H9 (cell line): ENCODE measurements at places on chromosomes 1 and 21. TPM values are rescaled to one million over a fixed set of nuclear protein-coding genes. Genes with fewer than 3 reads are reported as not detected.

The CFHR4 gene
- not detected in 2 replicates for total RNA-seq

GRCh38 chr1:29209173-29209572, 21.6 kb downstream of the MECR start:
- no peaks in the 10 kb centered on the region for H3K4me1 ChIP-seq
- H3K27me3 ChIP-seq = no peaks in the 10 kb centered on the region
- no peak for DNase-seq
- H3K36me3 ChIP-seq = peaks cover 50% of the 10 kb centered on the region
- no peak overlapping the region for H3K4me3 ChIP-seq
- H3K27ac ChIP-seq = no peak overlapping the region

DNA sequence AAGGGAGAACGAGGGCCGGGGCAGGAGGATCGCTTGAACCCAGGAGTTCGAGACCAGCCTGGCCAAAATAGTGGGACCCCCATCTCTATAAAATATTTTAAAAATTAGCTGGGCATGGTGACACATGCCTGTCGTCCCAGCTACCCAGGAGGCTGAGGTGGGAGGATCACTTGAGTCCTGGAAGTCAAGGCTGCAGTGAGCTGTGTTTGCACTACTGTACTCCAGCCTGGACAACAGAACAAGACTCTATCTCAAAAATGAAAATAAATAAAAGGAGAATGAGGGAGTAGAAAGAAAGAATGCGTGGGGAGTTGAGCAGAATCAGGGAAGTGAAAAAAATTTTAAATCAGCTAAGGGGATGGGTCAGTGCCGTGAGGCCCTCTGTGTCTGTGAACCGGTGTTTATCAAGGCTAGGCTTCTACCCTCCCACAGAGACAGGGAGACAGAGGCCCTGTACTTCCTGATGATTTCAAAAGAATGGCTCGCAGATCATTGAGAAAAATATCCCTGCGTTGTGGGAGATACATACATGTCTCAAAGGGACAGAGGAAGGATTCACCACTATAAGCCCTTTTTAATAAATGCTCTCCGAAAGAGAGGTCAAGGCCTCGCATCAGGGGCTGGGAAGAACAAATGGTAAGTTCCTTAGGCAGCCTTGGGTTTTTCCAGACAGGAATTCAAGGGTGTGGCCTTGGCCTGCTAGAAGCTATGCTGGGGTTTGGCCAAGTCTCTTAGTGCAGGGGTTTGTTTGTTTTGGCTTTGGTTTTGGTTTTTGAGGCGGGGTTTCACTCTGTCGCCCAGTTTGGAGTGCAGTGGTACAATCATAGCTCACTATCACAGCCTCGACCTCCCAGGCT, 20.7 kb downstream of the IL10RB start:
- DNase-seq = no peak
- no peaks in the 10 kb centered on the region for H3K4me1 ChIP-seq
- no peak overlapping the region for H3K27ac ChIP-seq
- H3K27me3 ChIP-seq = no peaks in the 10 kb centered on the region
- H3K36me3 ChIP-seq = no peaks in the 10 kb centered on the region; the same call in none of the 2 replicates
- H3K4me3 ChIP-seq = no peak overlapping the region

- no peak for DNase-seq
- no peaks in the 10 kb centered on the region for H3K4me1 ChIP-seq
- H3K4me3 ChIP-seq = no peak overlapping the region
Measured at GRCh38 chr21:22019766-22020165, 1021.6 kb downstream of the NCAM2 start.

- no peak overlapping the region for H3K27ac ChIP-seq
- H3K4me3 ChIP-seq = no peak overlapping the region
- H3K36me3 ChIP-seq = peaks cover 40% of the 10 kb centered on the region
Measured at GRCh38 chr1:101037316-101037715, 11.7 kb upstream of the DPH5 start.

- H3K4me1 ChIP-seq = no peaks in the 10 kb centered on the region
- H3K27ac ChIP-seq = no peak overlapping the region
- H3K4me3 ChIP-seq = no peak overlapping the region
Measured at GRCh38 chr1:213994888-213995287, 7.1 kb downstream of the PROX1 start.

GRCh38 chr1:9065213-9065751, 4.2 kb downstream of the SLC2A5 start:
- H3K27ac ChIP-seq = no peak overlapping the region
- no peak for DNase-seq
- no peaks in the 10 kb centered on the region; the same call in 2 of the 3 replicates for H3K36me3 ChIP-seq
- no peaks in the 10 kb centered on the region; the same call in 1 of the 2 replicates for H3K4me1 ChIP-seq
- no peaks in the 10 kb centered on the region for H3K27me3 ChIP-seq
- no peak overlapping the region for H3K4me3 ChIP-seq

DNA sequence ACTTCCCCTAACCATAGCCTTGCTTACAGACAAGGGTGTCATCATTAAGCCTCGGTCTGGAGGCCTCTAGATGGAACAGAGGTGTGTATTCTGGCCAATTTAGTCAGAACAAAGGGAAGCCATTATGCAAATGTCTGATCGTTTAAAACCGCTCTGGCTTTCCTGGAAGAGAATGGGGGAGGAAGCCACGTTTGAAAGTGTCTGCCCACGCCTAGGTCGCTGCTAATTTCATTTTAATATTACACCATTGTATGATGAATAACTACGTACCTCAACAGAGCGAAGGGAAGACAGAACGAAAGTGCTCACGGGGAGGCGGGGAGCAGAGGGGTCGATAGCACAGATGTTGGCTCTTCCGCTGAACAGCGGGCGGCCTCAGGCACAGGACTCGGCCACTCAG, 41.1 kb upstream of the CSF3R start:
- H3K36me3 ChIP-seq = no peaks in the 10 kb centered on the region
- H3K27me3 ChIP-seq = no peaks in the 10 kb centered on the region
- peaks cover 8% of the 10 kb centered on the region; the same call in 1 of the 2 replicates for H3K4me1 ChIP-seq
- no peak overlapping the region for H3K4me3 ChIP-seq
- no peak overlapping the region for H3K27ac ChIP-seq

- no peaks in the 10 kb centered on the region for H3K36me3 ChIP-seq
- H3K27ac ChIP-seq = no peak overlapping the region
- H3K4me3 ChIP-seq = no peak overlapping the region
- no peak for DNase-seq
- H3K27me3 ChIP-seq = no peaks in the 10 kb centered on the region
Measured at GRCh38 chr21:16837721-16838120, 675.1 kb upstream of the CXADR start.

DNA sequence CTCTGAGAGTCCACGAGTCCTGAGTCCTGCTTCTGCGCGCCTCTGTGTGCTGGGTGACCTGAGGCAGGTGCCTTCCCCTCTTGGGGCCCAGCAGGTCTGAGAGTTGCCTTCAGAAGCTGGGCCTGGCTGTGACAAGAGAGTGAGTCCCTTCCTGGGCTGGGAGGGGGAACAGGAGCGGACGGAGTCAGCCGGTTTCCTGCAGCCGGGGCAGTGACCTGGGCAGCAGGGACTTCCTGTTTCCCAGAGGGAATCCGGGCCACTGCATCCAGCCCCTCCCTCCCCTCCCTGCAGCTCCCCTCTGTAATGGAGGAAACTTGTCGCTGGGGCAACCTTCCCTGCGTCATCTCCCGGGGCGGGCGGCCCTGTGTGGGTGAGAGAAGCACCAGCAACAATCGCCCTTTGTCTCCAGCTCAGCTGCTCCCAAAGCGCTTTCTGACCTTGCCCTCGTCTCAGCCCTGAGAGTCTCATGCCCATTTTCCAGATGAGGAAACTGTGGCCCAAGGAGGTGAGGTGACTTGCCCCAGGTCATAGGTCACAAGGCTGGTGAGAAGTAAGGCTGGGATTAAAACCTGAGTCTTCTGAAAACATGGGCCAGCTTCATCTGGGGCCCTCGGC, 61.1 kb downstream of the SDC3 start:
- no peak overlapping the region for H3K4me3 ChIP-seq
- peaks cover 4% of the 10 kb centered on the region; the same call in 1 of the 2 replicates for H3K4me1 ChIP-seq
- no peak overlapping the region for H3K27ac ChIP-seq
- no peaks in the 10 kb centered on the region for H3K27me3 ChIP-seq

DNA sequence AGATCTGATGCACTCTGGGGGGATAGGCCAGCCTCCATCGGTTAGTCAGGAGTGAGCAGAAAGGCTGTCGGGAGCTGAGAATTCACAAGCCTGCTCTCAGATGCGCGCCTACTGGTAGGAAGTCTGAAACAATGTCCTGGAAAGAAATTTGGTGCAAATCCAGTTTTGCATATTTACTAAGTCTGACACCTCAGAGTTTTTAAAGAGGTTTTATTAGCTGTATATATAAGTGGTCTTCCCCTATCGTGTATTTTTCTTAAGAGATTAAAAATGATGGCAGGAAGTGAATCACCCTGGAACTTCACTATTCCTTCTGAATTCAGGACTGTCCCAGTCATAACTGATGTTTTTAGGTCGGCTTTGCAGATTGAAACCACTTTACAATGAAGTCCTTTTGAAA, 99.8 kb upstream of the C1orf105 start:
- H3K27ac ChIP-seq = no peak overlapping the region
- H3K4me1 ChIP-seq = no peaks in the 10 kb centered on the region
- H3K36me3 ChIP-seq = no peaks in the 10 kb centered on the region
- H3K4me3 ChIP-seq = no peak overlapping the region
- no peak for DNase-seq
- no peaks in the 10 kb centered on the region for H3K27me3 ChIP-seq

The FAM43B gene
- total RNA-seq = 0.20 and 0.22 TPM in 2 replicates

- no peak overlapping the region for H3K27ac ChIP-seq
- no peak overlapping the region for H3K4me3 ChIP-seq
- H3K4me1 ChIP-seq = no peaks in the 10 kb centered on the region; the same call in 1 of the 2 replicates
- no peaks in the 10 kb centered on the region for H3K36me3 ChIP-seq
- no peak for DNase-seq
- no peaks in the 10 kb centered on the region for H3K27me3 ChIP-seq
Measured at GRCh38 chr21:34589511-34590282, 25.2 kb downstream of the RCAN1 start.

- no peak overlapping the region for H3K4me3 ChIP-seq
- H3K4me1 ChIP-seq = no peaks in the 10 kb centered on the region
- H3K27ac ChIP-seq = no peak overlapping the region
Measured at GRCh38 chr1:109516872-109517271, 7.3 kb upstream of the AMIGO1 start.

GRCh38 chr21:45935628-45936027, 45.9 kb upstream of the COL6A1 start:
- peaks cover 9% of the 10 kb centered on the region; the same call in 1 of the 2 replicates for H3K36me3 ChIP-seq
- H3K4me1 ChIP-seq = no peaks in the 10 kb centered on the region
- no peak overlapping the region for H3K27ac ChIP-seq
- DNase-seq = no peak
- no peak overlapping the region for H3K4me3 ChIP-seq
- no peaks in the 10 kb centered on the region for H3K27me3 ChIP-seq

DNA sequence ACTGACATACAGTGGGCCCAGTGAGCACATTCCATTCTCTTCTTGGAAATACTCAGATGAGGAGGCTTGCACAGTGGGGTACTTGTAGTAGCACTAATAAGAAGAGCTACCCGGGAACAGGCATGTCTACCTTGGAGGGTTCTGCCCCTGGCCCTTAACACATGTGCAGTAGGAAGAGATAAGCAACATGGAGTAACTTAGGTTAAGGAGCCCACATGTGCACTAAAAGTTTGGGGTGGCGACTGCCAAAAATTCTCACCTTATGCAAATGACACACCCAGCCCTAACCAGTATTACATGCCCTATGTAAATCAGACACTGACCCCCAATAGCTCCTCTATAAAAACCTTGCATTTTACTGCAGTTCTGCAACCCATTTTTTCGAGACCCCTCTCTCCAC, 1313.3 kb downstream of the KCNT2 start:
- DNase-seq = no peak
- no peaks in the 10 kb centered on the region for H3K36me3 ChIP-seq
- H3K4me1 ChIP-seq = no peaks in the 10 kb centered on the region
- no peak overlapping the region for H3K27ac ChIP-seq
- H3K27me3 ChIP-seq = no peaks in the 10 kb centered on the region

DNA sequence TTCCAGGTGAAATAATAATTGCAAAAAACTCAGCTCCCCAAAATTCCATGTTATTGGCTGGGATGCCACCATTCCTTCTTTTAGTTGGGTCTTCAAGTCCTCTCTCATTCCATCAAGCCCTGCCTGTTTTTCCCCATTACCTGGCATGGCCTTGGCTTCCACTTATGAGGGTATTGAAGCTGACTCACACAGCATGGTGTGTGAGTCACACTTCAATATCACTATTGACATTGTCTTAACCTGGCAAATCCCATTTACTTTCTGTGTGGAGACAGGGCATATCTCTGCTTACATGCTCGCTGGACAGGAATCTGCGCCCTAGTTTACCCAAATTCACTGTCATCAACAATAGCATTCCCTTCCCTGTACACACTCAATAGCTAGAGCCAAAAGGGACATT, 1806.8 kb downstream of the BRINP3 start:
- H3K27ac ChIP-seq = no peak overlapping the region
- peaks cover 8% of the 10 kb centered on the region; the same call in 1 of the 2 replicates for H3K4me1 ChIP-seq
- no peak overlapping the region for H3K4me3 ChIP-seq
- H3K27me3 ChIP-seq = no peaks in the 10 kb centered on the region
- DNase-seq = no peak
- peaks cover 21% of the 10 kb centered on the region for H3K36me3 ChIP-seq

The S100A3 gene
- not detected in 2 replicates for total RNA-seq

- DNase-seq = no peak
- H3K36me3 ChIP-seq = peaks cover 2% of the 10 kb centered on the region; the same call in 2 of the 3 replicates
- H3K4me3 ChIP-seq = no peak overlapping the region
- no peaks in the 10 kb centered on the region for H3K4me1 ChIP-seq
- no peak overlapping the region for H3K27ac ChIP-seq
Measured at GRCh38 chr1:84669831-84670230, 20.4 kb downstream of the SSX2IP start.

The OR6K3 gene
- total RNA-seq = not detected in 2 replicates

GRCh38 chr1:119147661-119148090, 7.2 kb upstream of the WARS2 start:
- no peak for DNase-seq
- no peak overlapping the region for H3K27ac ChIP-seq
- no peaks in the 10 kb centered on the region for H3K4me1 ChIP-seq
- H3K4me3 ChIP-seq = no peak overlapping the region
- H3K36me3 ChIP-seq = peaks cover 11% of the 10 kb centered on the region; the same call in 2 of the 3 replicates

The MMP23B gene
- total RNA-seq = 12.5 and 13.7 TPM in 2 replicates

The SH3BGR gene
- 2.9 and 4.3 TPM in 2 replicates for total RNA-seq

The ASTN1 gene
- 0.94 and 0.98 TPM in 2 replicates for total RNA-seq

DNA sequence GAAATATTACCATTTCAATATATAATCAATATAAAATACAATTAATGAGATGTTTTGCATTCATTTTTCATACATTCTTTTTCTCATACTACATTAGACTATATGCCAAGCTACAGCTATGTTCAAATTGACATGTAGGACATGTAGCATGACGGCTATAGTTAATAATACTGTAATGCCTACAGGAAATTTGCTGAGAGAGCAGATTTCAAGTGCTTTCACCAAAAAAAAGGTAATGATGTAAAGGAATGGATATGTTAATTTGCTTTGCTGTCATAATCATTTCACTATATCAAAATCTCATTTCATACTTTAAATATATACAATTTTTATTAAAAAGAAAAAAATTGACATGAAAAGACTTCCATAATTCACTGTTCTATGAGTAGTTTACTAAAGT, 215.1 kb downstream of the KCNH1 start:
- no peak overlapping the region for H3K27ac ChIP-seq
- H3K4me1 ChIP-seq = no peaks in the 10 kb centered on the region
- no peak for DNase-seq
- no peaks in the 10 kb centered on the region for H3K27me3 ChIP-seq
- no peak overlapping the region for H3K4me3 ChIP-seq
- no peaks in the 10 kb centered on the region for H3K36me3 ChIP-seq

The RNU1-1 gene
- 1,874 and 2,051 TPM in 2 replicates for total RNA-seq

GRCh38 chr1:2801535-2802291, at the start of gene TTC34:
Gene TTC34, minus strand, starts transcription at chr1:2801693. Its CDS starts 866 bp downstream, at chr1:2800827.
- H3K4me3 ChIP-seq = no peak within 1 kb of the TSS
- no peaks in the 10 kb centered on the region for H3K4me1 ChIP-seq
- H3K27me3 ChIP-seq = no peaks in the 10 kb centered on the region
